ENCODE measurements at places on chromosomes 7 and 10. TPM values are rescaled to one million over a fixed set of nuclear protein-coding genes. Genes with fewer than 3 reads are reported as not detected.
A peak's percentile ranks its signal among the peaks of the same experiment; 100 is the strongest.

- DNase-seq: peak; percentile 74
Measured at GRCh38 chr10:31146491-31147209, 115.0 kb upstream of the ZNF438 start.

SSBP1 gene
- total RNA-seq: 98.9 TPM

ASAH2 gene
- 2.6 TPM for total RNA-seq

DNA sequence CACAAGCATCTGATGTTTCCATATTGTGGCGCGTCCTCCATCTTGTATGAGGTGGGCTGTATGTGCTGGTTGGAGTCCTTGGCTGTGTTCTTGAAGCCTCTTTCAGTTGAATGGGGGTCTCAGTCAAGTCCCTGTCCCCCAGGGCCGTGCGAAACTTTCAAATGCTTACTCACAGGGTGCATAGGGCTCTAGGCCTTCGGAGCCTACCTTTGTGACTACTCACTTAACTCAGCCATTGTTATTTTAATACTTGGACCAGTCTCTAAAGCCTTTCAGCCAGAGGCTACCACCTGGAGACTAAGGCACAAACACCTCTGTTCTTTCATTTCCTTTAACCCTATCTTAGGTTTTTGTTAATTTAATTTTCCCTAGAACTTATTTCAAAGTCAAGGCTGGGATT, 785.9 kb downstream of the GATA3 start:
- no peak for DNase-seq

- no peak for DNase-seq
Measured at GRCh38 chr10:34446049-34446448, 369.0 kb downstream of the PARD3 start.

DNA sequence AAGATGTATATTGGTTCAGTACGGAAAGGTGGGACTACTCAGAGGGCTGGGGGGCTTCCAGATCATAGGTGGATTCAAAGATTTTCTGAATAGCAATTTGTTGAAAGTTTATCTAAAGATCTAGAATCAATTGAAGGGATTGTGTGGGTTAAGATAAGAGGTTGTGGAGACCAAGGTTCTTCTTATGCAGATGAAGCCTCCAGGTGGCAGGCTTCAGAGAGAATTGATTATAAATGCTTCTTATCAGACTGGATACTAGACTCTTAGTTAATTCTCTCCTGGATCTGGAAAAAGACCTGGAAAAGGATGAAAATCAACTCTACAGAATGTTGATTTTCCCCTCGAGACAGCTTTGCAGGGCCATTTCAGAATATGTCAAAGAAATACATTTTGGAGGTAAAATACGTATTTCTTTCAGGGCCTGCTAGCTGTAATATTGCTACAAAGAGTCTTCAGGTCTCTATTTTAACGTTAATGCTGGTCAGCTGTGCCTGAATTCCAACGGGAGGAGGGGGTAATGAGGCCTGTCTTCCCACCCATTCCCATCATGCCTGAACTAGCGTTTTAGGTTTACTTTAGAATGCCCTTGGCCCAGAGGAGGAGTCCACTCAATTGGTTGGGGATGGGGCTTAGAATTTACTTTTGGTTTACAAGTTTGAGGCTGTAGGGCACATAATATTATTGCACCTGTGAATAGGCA, 12.8 kb upstream of the GPR15LG start:
- DNase-seq: no peak

FASTK gene
- total RNA-seq: 77.7 TPM

C10orf90 gene
- total RNA-seq: not detected

ABLIM1 gene
- total RNA-seq: 635 TPM

DNA sequence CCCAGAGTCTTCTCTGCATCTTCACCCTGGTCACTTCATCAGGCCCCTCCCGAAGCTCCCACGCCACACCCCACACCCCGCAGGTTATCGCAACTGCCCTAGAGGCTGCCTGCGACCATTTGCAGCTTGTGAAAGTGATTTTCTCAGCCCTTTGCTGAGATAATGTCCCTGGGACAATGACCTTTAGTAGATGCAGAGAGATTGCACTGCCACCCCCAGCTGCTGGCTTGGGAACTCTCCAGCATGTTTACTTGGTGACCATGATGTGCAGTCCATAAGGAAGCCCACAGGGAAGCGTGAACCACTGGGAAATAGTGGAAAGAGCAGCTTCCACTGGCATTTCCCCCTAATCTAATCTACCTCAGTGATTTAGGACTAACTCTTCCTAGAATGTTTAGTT, 97.3 kb downstream of the WNT2 start:
- no peak for DNase-seq

DNA sequence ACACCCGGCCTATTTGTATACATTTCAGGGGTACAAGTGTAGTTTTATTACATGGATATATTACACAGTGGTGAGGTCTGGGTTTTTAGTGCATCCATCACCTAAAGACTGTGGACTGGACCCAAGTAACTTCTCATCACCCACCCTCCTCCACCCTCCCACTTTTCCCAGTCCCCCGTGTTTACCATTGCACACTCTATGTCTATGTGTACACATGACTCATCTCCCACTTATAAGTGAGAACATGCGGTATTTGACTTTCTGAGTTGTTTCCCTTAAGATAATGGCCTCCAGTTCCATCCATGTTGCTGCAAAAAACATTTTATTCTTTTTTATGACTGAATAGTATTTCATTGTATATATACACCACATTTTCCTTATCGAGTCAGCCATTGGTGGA, 98.9 kb upstream of the WAC start:
- DNase-seq: no peak

CTTNBP2 gene
- 1.5 TPM for total RNA-seq

GRCh38 chr7:99083068-99083651, 60.7 kb downstream of the SMURF1 start:
- DNase-seq: no peak

SPDYE9 gene
- not detected for total RNA-seq

DNA sequence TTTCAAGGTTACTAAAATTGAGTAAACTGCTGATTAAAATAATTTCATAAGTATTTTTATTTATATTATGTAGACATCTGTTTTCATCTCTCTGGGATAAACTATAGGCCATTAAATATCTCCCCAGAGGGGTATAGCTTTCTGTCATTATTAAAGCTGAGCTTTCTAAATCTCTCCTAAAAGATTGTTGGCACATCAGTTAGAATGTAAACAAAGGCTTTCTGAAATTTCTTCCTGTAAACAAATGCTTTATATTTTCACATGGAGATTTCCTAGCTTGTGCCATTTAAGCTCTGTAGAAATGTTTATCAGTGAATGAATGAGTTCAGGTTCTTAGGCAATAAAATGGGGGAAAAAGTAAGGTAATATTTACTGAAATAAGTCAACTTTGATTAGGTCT, 35.7 kb downstream of the PPP1R9A start:
- no peak for DNase-seq

BMPER gene
- total RNA-seq: 0.85 TPM
